Left ventricle myocardium superior (tissue), 1 donor: ENCODE measurements at places on chromosomes 5 and 9. TPM values are rescaled to one million over a fixed set of nuclear protein-coding genes. Genes with fewer than 3 reads are reported as not detected.

GRCh38 chr5:91419571-91420537 is 36.7 kb upstream of the ARRDC3 start:
- DNase-seq, result peak; percentile 47

GRCh38 chr9:123373447-123373923 is 17.5 kb downstream of the CRB2 start:
- no peak for DNase-seq

DNA sequence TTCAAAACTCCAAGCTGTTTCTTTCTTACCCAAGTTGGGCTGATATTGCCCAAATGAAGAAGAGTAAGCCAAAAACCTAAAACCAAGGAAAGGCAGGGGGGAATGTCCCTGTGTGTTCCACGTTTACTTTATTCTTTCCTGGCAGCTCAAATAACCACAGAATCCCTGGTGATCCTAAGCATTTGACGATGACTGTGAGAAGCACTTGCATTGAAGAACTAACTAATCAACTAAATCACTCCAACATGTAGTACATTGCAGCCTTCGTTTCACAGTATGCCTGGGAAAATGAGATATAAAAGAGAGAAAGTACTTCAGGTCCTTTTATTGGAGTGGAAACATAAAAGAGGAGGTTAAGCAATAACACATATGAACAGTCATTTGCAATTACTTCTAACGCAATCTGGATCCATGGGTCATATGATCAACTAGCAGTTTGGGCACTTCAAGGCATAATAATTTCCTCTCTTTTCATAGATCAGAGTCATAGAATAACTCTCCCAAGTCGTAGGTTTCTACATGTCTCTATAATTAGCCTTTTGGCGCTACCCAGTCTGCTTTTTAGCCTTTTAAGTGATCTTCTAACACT is 338.4 kb downstream of the TMEM167A start:
- DNase-seq, result no peak

DNA sequence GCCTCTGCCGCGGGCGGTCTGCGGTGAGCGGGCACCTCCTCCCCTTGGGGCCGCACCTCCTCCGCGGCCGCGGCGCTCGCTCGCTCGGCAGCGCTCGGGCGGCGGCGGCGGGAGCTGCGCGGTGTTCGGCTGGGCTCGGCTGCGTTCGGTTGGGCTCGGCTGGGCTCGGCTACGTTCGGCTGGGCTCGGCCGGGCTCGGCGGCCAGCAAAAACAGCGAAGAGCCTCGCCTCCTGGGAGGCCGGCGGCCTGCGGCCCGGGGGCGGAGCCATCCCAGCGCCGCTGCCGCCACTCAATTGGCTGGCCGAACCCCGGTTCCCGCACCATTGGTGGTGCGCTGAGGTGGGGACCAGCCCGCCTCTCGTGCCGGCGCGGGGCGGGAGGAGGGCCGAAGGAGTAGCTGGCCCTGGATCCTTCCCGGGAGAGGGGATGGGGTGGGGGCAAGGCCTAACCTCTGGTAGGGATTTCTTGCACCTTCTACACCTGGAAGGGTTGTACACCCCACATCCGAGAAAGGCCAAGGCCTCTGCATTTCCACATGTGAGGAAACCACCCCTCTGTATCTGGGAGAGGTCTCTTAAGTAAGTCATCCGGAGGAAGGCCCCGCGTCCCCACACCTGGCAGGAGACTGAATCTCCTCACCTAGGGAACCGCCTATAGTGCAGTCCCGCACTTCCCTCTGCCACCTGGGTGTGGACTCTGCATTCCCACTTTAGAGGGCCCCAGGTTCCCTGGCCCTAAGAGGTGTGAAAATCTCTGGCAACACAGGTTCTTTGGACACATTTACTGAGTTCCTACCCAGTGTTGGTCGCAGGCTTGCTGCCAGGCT is at the start of gene ENHO:
Gene ENHO (minus strand): TSS at position 20 of the 827 bp plus-strand sequence. CDS start 1,295 bp downstream, outside the sequence.
- peak; percentile 93 for DNase-seq

Gene SERF1B
- total RNA-seq, result 38.1 TPM

DNA sequence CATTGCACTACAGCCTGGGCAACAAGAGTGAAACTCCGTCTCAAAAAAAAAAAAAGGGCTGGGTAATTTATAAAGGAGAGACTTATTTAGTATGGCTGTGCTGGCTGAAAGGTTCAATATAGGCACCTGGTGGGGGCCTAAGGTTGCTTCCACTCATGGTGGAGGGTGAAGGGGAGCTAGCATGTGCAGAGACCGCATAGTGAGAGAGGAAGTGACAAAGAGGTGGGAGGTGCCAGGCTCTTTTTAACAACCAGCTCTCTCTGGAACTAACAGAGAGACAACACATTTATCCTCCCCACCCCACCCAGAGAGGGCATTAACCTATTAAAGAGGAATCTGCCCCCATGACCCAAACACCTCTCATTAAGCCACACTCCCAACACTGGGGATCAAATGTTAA is 28.9 kb upstream of the SERINC5 start:
- no peak for DNase-seq

DNA sequence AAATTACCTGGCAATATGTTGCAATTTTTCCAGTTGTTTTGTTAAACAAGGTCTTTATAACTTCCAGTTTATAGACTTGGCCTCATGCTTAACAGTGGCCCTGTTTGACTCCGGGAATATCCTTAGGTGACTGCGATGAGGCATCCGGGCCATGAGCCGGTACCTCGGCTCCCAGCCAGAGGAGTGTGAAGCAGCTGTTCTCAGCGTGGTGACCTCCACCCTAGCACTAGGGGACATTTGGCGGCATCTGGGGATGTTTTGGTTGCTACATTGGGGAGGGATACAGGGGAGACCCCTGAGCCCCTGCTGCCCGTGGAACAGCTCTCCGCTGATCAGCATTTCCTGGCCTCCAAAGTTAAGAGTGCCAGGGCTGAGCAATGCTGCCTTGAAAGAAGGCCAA is 533.4 kb downstream of the IRX1 start:
- DNase-seq, result peak; percentile 59

DNA sequence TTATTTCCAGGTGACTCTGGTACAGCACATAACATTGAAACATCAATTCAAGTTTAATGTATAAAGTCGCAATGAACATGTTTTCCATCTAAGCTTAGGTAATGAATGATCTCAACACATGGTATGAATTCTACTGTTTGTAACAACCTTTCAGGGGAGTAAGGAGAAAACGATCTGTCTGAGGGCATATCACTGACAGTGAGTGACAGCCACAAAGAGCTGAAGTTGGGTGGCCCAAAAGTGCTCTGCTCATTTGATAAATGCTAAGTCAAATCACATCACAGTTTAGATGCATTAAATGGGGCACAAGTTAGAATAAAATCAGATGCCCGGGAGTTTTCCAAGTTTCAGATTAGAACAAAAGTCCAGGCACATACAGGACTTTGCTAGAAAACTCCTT is 1.2 kb downstream of the FANCC start:
- DNase-seq, result no peak

Gene SLC25A2
- not detected for total RNA-seq

GRCh38 chr9:96398582-96399324 is 15.2 kb upstream of the SLC35D2 start:
- DNase-seq, result no peak

- DNase-seq, result peak; percentile 72
Observed at GRCh38 chr9:97980479-97980803, 2.7 kb upstream of the ANP32B start.

DNA sequence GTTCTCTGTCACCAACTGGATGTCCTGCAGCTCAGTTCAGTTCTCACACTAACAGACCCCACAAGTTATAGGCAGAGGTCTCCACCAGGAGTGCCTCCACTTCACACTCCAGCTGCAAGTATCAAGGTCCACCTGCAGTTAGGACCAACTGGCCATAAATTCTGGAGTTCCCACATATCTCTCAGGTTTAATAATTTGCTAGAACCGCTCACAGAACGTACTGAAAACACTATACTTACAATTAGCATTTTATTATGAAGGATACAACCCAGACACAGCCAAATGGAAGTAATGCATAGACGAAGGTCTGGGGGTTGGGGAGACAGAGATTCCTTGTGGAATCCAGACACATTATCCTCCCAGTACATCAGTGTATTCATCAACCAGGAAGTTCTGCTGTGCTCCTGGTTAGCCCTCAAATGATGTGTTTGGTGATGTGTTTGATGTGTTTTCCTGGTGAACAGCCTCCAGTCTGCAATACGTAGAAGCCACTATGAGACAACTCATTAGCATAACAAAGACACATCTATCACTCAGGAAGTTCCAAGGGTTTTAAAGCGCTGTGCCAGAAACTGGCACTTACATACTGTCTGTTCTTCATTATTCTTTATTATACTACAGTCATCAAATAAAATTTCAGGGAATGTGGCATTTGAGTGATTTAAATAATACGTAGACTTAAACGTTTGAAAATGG is 25.4 kb downstream of the OGN start:
- no peak for DNase-seq

- no peak for DNase-seq
Observed at GRCh38 chr9:132945186-132946130, 1.0 kb upstream of the TSC1 start.

Gene HAVCR2
- 2.8 TPM for total RNA-seq

GRCh38 chr5:127031863-127032232 is 1.5 kb upstream of the MARCHF3 start:
- no peak for DNase-seq

GRCh38 chr5:13831351-13831750 is 113.1 kb downstream of the DNAH5 start:
- no peak for DNase-seq

GRCh38 chr9:135884328-135885035 is 22.9 kb downstream of the CAMSAP1 start:
- no peak for DNase-seq

- no peak for DNase-seq
Observed at GRCh38 chr9:78070521-78070920, 38.9 kb upstream of the GNAQ start.

DNA sequence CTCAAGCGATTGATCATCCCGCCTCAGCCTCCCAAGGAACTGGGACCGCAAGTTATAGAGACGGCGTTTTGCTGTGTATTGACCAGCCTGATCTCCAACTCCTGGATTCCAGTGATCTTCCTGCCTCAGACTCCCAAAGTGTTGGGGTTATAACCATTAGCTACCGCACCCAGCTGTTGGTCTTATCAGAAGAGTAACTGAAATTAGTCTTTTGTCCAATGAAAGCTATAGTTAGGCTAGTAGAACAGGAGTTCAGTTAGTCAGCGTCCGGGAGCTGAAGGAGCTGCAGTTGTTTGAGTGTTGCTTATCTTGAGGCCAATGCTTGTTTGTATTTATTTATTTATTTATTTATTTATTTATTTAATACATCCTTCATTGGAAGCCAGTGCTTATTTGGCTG is 3.2 kb upstream of the MIGA2 start:
- DNase-seq, result no peak

Gene CCL21
- total RNA-seq, result 32.5 TPM

GRCh38 chr5:175895215-175895614 is 23.8 kb downstream of the CPLX2 start:
- DNase-seq, result no peak

DNA sequence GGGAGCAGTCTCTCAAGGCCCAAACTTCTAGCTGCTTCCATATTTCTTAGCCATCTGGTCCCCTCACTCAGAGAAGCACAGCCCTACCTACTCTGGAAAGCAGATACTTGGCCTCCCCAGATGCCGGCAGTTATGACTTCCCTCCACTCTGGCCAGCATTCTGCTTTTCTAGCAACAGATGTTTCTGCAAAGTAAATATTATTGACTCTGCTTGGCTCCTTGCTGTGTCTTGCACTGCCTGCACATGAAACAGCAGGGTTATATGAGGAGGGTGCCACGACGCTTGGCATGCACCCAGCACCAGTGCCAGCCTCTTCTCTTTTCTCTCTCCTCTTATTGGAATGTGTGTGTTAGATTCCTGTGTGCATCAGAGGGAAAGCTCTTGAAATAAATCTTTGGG is 99.7 kb downstream of the ARHGAP26 start:
- DNase-seq, result peak; percentile 72

- DNase-seq, result no peak
Observed at GRCh38 chr9:74742792-74743730, 144.7 kb downstream of the TRPM6 start.

Gene PCDHGA5
- 5.3 TPM for total RNA-seq

Gene DOCK8
- 5.7 TPM for total RNA-seq

DNA sequence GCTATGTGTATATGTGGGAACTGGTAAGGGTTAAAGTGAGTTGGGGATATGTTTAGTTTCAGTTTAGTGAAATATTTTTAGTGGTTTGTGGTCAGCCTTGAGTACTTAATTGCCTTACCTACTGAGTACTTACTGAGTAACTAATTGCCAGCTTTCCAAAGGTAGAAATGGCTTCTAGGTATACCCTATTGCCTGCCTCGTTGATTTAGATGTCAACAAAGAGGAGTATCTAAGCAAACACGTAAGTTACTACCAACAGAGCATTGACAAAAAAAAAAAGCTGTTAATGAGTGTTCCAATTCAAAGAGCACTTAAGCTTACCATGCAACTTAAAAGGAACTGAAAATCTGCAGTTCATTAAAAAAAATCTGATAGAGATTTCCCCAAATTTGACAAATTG is 8.8 kb downstream of the ATP10B start:
- DNase-seq, result no peak

- no peak for DNase-seq
Observed at GRCh38 chr9:68595868-68596267, 55.2 kb upstream of the TMEM252 start.

Gene BASP1
- 2.0 TPM for total RNA-seq

GRCh38 chr9:93083592-93084470 is 12.2 kb upstream of the CARD19 start:
- DNase-seq, result no peak

GRCh38 chr9:127735530-127736185 is 564 bp upstream of the TOR2A start:
- no peak for DNase-seq

Gene ARHGEF37
- 32.8 TPM for total RNA-seq

- DNase-seq, result no peak
Observed at GRCh38 chr9:133876144-133876543, 116.0 kb downstream of the VAV2 start.

Gene SAXO1
- total RNA-seq, result not detected

DNA sequence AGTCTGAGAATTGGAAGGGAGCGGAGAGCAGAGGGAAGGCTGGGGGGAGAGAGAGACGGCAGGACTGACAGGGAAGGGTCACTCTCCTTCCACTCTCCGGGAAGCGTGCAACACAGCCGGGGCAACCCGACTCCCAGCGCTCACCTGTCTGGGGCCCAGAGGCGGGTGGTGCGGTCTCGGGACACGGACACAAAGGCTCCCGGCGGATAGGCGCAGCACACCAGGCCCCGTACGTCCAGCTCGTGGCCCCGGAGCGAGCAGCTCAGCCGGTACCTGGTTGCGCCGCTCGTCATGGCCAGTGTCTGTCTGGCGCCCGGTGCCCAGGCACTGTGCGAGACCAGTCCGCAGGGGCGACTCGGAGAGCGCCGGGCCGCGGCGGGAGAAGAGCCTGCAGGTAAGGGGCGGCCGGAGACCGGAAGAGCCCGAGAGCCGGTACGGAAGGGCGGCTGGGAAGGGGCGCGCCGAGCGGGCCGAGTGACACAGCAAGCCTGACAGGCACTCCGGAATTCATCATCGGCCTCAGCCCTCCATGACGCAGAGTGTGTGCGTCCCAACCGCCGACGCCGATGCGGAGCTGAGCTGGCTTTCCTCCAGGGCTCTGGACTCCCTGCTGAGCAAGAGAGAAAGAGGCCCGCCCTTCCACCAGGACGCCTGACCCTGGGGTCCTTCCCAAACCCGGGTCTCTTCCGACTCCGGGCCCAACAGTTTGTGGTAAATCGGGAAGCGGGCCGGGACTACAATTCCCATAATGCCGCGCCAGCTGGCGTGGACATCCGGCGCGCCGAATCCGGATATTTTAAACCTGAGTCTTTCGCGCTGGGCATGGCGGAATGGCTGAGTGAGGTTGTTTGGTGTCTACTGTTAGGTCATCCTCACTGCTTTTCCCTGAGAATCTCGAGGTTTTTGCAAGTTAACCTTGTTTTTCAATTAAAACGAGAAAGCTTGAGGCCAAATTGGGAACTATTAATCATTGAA is at the start of gene PLAA:
Gene PLAA (minus strand): TSS at position 490 of the 975 bp plus-strand sequence. CDS start 197 bp downstream, at position 293.
- peak; percentile 92 for DNase-seq
